Anterior cingulate cortex (tissue), 58 donors: ENCODE measurements at places on chromosomes 2 and 18.

DNA sequence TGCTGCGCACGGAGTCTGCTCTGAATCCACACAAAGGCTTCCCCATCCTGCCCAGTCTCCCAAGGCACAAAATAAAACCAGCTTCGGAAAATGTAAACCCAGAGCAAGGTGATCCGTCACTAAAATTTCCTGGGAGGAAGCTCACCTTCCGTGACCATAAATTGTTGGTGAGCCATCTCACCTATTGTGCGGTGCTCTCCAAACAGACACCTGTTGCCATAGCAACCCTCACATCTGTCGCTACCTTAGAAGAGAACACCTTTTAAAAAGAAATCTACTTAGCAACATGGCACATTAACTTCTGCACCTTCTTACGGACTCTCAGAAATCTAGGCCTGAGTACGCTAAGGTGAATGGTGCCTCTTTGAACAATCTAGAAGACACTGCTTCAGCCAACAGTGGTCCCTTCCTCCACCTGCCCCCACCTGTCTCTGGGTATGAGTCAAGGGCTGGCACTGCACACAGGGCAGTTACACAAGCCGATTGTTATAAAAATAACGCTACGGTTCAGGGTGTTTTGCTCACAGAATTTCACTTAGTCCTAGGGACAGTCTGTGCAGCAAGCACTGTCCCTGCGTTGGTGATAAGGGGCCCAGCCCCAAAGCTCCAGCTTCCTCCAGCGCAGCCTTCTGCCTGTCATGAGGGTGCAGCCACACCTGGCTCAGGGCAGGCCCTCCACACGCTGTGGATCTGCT lies 114.9 kb upstream of the ID2 start:
- no peak for DNase-seq

GRCh38 chr2:173812321-173812720 lies 152.9 kb downstream of the SP3 start:
- DNase-seq: no peak

- DNase-seq: no peak
Observed at GRCh38 chr2:72953976-72954375, 36.7 kb downstream of the EMX1 start.

DNA sequence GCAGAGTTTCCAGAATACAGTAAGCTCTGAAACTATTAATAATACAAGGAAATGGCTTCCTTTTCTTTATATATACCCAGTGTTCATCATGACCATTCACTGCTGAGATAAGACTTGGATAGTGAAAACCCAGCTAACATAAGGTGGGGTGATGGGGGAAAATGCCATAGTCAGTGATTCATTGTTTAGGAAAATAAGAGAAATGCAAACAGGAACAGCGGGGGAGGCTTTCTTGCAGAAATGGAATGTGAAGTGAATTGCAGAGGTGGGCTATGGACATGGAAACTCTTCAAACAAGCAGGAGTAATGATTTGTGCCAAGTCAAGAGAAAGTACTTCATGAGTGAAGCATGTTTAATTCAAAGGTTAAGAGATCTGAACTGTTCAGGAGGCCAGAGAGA lies 519.4 kb downstream of the TDRD15 start:
- DNase-seq: no peak

DNA sequence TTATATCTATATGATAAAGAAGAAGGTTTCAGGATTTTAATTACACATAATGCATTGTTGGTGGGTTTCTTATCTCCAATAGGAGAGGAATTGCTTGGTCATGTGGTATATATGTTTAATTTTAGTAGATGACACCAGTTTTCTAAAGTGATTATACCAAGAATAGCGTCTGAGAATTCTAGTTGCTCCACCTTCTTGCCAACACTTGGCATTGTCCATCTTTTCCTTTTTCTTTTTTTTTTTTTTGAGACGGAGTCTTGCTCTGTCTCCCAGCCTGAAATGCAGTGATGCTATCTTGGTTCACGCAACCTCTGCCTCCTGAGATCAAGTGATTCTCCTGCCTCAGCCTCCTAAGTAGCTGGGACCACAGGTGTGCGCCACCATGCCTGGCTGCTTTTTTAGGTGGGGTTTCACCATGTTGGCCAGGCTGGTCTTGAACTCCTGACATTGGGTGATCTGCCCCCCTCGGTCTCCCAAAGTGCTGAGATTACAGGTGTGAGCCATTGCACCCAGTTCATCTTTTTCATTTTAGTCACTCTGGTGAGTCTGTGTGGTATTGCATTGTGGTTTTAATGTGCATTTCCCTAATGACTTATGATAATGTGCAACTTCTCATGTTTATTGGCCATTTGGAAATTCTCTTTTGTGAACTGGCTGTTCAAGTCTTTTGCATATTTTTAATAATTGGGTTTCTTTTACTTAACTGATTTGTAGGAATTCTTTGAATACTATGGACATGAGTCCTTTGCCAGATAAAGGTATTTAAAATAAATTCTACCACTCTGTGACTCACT lies 37.3 kb upstream of the ZNF512 start:
- DNase-seq: no peak

DNA sequence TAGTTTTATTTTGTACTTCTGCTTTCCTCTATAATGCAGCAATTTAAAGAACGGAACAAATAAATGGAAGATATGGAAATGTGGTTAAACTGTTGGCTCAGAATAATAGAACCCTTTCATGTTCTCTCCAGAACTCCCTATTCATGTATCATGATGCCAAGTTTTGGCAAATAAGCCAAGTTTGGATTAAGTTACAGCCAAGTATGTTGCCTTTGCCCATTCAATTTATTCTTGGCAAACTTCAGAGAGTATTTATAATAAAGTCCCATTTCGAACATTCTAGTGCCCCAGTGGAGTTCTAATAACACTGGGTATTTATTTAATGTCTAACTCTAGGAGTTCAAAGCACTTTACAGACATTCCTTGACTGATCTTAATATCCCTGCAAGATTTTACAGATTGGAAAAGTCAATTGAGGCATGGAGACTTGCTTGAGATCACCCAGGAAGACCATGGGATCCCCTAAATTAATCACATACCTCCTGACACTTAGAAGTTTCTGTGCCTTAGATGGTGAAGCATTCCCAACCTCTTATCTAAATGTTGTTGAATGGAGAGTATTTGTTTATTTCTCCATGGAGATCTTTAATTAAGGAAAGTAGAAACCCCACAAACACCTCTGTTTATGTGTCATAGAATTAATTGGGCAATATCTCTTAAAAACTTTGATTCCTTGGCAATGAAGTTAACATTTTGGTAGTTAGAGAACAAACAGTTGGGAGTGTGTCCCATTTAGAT lies 106.7 kb downstream of the ACKR3 start:
- no peak for DNase-seq

DNA sequence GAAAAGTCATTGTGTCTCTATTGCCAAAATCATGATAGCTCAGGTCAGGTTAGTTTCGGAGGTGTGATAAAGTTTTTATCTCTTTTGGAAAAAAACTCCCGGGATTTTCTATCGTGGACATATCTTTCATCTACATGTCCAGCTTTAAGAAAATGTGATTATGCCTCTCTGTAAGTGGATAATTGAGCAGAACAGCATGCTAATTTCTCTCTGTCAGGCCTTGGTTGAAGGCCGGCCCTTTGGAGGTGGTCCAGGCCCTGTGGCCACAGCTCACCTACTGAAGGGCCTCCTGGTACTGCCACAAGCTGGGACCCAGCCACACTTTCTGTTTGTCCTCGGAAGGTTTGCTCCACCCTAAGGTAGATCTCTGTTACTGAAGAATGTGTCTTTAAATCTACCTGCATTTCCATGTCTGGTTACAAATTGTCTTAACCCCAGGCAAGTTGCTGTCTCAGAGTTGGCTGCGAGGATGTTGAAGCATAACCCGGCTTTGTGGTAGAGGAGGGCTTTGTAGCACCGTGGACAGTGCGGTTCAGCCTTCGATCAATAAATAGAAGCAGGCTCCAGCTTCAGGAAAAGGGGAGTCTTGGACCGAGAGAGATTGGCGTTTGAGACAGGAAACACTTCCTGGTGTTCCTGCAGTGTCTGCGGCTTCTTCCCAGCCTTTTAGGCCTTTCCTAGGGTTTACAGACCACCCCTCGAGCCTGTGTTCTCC lies 25.5 kb downstream of the TCF7L1 start:
- no peak for DNase-seq

GRCh38 chr2:48043746-48044145 lies 137.4 kb upstream of the FBXO11 start:
- no peak for DNase-seq

- DNase-seq: no peak
Observed at GRCh38 chr18:34595690-34596089, 114.4 kb upstream of the DTNA start.

DNA sequence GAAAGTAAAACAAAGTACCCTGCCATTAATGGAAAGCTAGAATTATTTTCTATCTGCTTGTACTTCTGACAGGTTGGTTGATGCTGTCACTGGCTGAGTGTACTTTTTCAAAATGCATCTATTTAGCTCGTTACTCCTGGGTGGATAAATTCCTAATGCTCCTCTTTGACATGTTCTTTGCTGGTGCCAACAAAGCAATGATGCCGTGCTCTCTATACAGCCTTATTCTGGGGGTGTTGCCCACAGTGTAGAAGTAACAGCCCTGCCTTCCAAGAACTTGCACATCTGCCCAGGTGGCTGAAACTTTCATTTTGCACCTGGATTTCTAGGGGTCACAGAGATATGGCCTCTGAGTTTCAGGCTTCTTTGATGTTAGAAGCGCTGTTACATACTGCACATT lies 132.4 kb downstream of the SLC4A3 start:
- DNase-seq: no peak

GRCh38 chr2:126446106-126446695 lies 209.8 kb upstream of the GYPC start:
- DNase-seq: no peak

- no peak for DNase-seq
Observed at GRCh38 chr2:134253117-134253704, 661 bp upstream of the MGAT5 start.

GRCh38 chr2:73176205-73176880 lies 26.0 kb upstream of the NOTO start:
- no peak for DNase-seq
